G401 (cell line): ENCODE measurements at places on chromosomes 6 and 20. TPM values are rescaled to one million over a fixed set of nuclear protein-coding genes. Genes with fewer than 3 reads are reported as not detected.

Gene THEMIS
- not detected in 2 replicates for total RNA-seq

Gene LHFPL5
- not detected in 2 replicates for total RNA-seq

Gene BPIFB1
- not detected in 2 replicates for total RNA-seq

Gene RBBP8NL
- not detected in 2 replicates for total RNA-seq

Gene CD83
- 0.12 and 0.14 TPM in 2 replicates for total RNA-seq

Gene GNMT
- 0.75 TPM in 1 of 2 replicates, not detected in the other for total RNA-seq

Gene SLC22A2
- total RNA-seq, result not detected in 2 replicates

DNA sequence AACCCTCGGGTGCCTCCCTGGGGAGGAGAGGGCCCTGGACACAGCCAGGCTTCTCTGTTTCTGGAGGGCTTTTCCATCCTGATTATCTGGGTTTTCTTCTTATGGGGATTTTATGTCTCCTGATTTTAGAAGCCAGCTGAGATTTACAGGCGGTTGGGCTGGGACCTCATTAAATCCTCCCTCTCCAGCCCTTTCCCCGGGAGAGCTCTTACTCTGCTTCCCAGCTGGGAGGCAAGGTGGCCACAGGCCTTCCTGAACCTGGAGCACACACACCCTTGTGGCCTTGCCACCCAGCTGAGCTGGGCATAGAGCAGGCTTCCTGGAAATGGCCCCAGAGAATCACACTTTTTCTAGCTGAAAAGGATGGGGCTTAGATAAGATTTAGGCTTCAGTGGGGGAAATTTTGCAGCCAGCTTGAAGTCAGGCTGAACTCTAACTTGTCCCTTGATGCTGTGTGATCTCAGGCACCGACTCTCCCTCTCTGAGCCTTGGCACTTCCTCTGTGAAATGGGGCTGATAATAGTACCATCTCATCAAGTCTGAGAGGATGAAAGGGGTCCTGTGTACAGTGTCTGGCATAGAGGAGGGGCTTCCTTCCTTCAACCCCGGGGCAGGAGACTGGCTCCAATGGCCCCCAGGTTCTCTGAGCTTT is 16.6 kb downstream of the VSTM2L start:
- DNase-seq, result no peak

DNA sequence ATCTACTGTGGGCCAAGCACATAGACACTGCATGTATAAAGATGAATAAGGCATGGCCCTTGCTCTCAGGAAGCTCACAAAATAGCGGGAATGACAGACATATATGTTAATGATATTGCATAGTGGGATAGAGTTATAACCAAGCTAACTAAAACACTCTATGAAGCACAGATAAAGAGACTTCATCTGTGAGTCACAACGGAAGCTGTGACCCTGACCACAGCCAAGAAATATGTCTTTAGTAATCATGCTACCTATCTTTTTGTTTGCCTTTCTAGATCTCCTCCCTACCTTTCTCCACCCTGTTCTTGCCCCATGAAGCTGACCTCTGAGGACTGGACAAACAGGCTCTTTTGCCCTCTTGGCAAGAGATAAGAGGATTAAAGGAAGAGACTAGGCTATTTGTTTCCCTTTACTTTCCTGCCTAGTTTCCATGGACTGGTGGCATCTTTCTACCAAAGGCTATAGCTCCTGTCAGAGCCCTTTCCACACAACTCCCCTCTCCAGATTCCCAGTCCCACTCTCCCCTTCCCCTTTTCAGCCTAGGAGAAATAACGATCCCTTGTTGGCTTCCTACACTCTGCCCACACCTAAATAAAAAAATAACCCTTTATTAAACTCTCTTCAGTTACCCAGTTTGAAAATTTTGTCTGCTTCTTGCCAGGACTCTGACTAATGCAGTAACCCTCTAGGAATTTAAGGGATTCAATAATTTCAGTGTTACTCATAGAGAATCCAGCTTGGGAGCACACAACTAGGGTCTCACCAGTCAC is 504.9 kb upstream of the MARCKS start:
- DNase-seq, result no peak

GRCh38 chr6:42190554-42191183 is 4.1 kb downstream of the GUCA1B start:
- no peak for DNase-seq

DNA sequence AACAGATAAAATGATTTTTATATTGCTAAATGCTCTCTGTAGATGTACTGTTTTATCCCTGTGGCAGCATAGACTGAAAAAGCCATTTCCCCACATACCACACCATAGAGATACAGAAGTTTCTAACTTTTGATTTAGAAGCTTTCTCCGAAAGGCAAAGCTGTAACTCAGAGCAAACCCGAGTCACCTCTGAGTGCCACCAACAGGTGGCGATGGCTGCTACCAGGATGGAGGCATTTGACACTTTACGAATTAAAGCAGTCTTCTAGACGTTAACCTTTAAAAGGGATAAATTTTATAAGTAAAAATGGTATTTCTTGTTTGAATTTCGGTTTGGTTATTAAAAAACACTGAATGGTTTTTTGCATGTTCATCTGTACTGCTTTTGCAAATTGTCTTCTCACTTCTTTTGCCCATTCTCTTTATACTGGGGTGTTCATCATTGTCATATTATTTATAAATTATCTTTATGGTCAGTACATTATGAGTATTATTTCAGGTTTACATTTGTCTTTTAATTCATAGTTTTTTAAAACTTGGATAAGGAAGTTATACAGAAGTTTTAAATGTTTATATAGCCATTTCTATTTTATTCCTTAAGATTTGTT is 201.0 kb upstream of the CEP162 start:
- DNase-seq, result peak; percentile 10

DNA sequence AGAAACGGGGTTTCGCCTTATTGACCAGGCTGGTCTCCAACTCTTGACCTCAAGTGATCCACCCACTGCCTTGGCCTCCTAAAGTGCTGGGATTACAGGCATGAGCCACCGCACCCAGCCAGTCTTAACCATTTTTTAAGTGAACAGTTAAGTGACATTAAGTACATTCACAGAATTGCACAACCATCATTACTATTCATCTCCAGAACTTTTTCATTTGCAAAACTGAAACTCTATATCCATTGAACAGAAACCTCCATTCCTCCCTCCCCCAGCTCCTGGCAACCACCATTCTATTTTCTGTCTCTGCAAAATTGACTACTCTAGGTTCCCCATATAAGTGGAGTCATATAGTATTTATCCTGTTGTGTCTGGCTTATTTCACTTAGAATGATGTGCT is 59.7 kb downstream of the PLCB4 start:
- no peak for DNase-seq

DNA sequence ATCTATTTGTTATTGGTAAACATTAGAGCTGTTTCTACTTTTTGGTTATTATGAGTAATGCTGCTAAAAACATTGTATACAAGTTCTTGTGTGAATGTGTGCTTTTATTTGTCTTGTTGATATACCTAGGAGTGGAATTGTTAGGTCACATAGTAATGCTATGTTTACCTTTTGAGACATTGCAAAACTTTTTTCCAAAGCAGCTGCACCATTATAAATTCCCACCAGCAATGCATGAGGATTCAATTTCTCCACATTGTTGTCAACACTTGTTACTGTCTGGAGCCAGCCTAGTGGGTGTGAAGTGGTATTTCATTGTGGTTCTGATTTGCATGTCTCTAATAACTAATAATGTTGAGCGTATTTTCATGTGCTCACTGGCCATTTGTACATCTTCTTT is 145.9 kb downstream of the CCDC170 start:
- DNase-seq, result no peak

GRCh38 chr6:8686077-8686476 is 250.7 kb upstream of the SLC35B3 start:
- DNase-seq, result no peak

GRCh38 chr6:50826037-50826761 is 7.5 kb downstream of the TFAP2B start:
- no peak for DNase-seq

- no peak for DNase-seq
Observed at GRCh38 chr6:156793200-156793599, 16.0 kb downstream of the ARID1B start.

- peak; percentile 46 for DNase-seq
Observed at GRCh38 chr6:118784641-118785164, 109.2 kb upstream of the ASF1A start.

DNA sequence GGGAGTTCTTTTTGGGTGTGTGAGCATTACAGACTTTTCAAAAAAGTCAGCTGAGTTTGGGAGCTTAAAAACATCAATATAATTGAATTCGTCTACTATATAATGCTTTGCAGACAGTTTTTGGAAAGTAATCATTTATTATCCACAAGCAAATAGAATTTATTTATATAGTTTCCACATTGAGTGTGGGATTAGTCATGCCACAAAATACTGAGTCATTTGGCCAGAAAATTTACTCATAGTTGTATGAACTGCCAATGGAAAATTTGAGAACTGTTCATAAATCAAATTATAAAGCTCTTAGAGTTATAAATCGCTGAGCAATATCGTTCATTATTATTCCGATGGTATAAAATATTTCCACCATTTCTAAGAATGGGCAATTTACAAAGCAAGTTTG is 5.0 kb downstream of the BEND6 start:
- no peak for DNase-seq

- DNase-seq, result no peak
Observed at GRCh38 chr20:45269754-45270270, 15.4 kb upstream of the SLPI start.
